ENCODE measurements at places on chromosomes 4 and X.

- DNase-seq, result no peak
These were observed 49.3 kb downstream of the KDR start for GRCh38 chr4:55075823-55076716.

- DNase-seq, result no peak
These were observed 88.2 kb downstream of the CRMP1 start for GRCh38 chr4:5804656-5805055.

DNA sequence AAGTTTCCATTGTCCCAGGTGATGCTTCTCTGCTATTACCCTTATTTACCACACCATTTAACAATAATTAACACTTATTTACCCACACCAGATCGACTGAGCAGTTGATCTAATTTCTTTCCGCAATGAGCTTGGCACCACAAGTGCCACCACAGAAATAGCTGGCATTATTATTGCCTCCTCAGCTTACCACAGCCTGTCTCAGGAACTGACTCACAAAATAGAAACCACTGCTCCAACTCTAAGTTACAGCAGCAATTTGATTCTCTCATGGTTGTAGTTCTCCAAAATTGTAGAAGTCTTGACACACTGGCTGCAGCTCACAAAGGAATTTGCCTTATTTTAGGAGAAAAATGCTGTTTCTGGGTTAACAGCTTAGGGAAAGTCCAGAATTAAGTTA, 22.5 kb downstream of the ZNF721 start:
- no peak for DNase-seq

DNA sequence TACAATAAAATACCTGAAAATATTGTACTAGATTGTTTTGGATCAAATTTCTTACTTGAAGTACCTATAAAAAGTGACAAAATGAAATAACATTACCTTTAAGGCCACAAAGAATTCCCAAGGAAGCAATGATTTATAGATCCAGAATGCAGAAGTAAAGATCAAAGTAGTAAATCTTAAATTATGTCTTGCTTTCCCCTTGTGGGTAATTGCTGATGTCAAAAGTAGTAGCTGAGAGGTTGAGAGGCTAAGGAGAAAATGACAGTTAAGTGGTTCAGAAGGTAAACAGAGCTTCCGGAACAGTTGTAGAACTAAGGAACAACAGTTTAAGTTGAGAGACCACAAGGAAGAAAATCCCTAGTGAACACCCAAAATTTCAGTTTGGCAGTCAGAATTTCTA, 358.3 kb downstream of the GABRG1 start:
- no peak for DNase-seq

- no peak for DNase-seq
These were observed 261.2 kb downstream of the MAPK10 start for GRCh38 chr4:86098691-86099090.

DNA sequence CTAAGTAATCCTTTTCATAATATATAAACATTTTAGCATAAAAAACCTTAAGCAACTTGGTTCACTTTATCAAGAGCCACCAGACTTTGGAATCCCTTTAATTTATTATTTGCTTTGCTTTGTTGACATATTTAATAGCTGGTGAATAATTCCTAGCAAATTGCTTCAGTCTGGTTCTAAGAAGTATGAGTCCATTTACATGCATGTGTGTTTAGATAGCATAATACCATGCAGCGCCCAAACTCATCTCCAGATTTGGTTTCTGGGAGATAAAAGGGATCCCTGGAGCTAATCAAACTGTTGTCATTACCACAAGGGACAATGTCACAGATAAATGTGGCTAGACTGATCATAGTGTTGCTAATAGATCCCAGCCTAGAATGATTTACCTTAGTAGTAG, 111.8 kb downstream of the TMEM144 start:
- DNase-seq, result no peak

DNA sequence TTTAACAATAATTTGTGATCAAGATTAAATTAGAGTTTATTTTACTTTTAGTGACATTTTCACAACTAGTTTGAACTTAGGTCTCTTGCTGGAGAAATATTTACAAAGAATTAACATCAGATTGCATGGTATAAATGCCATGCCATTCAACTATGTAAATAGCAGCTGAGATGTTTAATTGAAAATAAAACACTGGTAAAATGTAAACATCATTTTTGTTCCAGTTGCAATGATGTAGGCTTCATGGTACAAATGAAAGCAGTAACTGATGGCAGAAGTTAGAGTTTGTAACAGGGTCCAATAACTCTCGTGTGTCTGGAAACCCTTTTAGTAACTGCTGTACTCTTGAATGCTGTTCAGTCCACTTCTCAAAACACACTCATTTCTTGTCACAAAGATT, 43.7 kb upstream of the HAND2 start:
- DNase-seq, result no peak

DNA sequence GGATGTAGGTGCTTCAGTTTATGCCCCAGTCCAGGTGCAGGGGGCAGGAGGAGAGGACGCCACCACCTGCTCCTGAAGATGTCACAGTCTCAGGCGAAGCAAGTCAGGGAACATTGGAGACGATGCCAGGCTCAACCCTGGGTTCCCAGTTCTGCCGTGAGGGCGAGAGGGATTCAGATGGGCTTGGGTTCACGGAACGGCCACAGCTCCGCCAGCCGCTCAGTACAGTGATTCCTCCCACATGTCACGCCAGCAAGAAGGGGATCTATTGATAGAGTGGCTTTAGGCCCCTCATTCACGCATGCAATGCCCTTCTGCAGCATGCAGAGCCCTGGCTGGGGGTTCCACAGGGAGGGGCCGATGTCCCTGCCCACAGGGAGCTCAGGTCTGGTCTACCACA, 34.2 kb downstream of the ADRA2C start:
- DNase-seq, result no peak

GRCh38 chr4:108889696-108890483, 127.0 kb upstream of the ETNPPL start:
- DNase-seq, result no peak

DNA sequence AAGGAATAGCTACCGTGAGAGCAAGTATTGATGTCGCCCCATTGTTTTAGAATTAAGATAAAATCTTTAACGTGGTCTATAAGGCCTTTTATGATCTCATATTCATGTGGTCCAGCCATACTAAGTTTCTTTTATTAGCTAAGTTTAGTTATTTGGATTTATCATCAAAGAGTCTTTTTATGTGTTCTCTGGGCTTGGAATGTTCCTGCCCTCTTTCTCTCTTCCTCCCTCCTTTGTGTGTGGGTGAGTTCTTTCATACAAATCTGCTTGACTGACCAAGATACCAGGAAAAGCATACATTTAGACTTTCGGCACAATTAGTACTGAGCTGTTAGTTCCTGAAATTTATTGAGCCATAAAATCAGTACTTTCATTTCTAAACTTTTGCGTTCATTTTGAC, 11.3 kb downstream of the TDO2 start:
- no peak for DNase-seq

- DNase-seq, result no peak
These were observed 19.5 kb downstream of the ZAR1 start for GRCh38 chr4:48509543-48509942.

GRCh38 chr4:94341481-94342370, 910 bp downstream of the HPGDS start:
- DNase-seq, result no peak

DNA sequence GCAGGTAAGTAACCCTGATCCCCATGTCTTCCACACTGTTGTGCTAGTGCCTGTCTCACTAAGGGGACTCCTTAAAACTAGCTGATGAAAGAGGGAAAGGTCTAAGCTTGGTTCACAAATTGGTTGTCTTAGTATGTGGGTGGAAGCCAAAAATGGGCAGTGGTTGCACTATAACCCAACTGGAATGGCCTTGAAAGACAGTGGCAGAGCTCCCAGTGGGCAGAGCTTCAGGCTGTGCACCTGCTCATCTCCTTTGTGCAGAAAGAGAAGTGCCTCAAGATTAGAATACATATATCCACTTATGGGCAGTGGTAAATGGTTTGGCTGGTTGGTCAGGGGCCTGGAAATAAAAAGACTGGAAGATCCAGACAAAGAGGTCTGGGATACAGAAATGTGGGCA, 7.2 kb downstream of the SYN1 start:
- no peak for DNase-seq

- no peak for DNase-seq
These were observed 289.7 kb upstream of the GRID2 start for GRCh38 chr4:92014067-92014466.

GRCh38 chr4:83152746-83153145, 38.2 kb upstream of the PLAC8 start:
- DNase-seq, result no peak

- DNase-seq, result no peak
These were observed 355 bp downstream of the GRID2 start for GRCh38 chr4:92304121-92304520.

- no peak for DNase-seq
These were observed 527.7 kb upstream of the MAGEB2 start for GRCh38 chrX:29687687-29688086.

GRCh38 chr4:19776021-19776459, 475.7 kb upstream of the SLIT2 start:
- no peak for DNase-seq

- no peak for DNase-seq
These were observed 248.4 kb upstream of the TTC29 start for GRCh38 chr4:147194114-147194513.

DNA sequence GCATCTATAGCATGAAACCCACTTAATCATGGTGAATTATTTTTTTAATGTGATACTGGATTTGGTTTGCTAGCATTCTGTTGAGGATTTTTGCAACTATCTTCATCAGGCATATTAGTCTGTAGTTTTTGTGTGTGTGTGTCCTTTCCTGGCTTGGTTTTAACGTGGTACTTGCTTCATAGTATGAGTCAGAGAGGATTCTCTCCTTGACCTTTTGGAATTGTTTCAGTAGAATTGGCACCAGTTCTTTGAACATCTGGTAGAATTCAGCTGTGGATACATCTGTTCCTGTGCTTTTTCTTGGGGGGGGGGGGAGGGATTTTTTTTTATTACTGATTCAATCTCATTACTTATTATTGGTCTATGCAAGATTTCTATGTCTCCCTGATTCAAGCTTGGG, 232.0 kb upstream of the KLF8 start:
- DNase-seq, result no peak

- no peak for DNase-seq
These were observed 70.5 kb upstream of the KLHL13 start for GRCh38 chrX:118187100-118187499.

DNA sequence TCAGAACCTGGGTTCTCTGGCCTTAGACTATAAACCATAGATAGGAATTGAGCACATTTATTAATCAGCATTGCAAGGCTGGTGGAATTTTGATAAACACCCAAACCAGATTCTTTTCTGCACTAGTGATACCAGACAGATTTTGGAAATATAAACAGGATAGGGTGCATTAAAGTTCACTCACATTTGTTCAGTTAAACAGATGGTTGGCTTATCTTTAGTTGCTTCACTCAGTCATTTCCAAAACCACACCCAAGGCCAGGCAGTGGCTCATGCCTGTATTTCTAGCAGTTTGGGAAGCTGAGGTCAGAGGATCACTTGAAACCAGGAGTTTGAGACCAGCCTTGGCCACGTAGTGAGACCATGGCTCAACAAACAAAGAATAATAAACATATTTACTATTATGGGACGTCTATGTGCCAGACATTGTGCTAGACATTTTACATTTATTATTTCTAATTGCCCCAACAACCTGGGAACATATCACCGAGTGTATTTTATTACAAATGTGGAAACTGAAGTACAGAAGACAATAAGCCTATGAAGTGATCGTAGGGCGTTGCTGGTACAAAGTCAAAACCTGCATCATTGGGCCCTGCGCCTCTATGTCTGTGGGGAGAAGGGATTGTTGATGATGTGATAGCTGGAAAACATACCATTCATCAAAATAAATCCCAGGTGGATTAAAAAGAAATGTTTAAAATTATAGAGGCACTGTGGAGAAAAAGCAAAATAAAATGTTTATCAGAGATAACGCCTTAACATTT, 15.0 kb downstream of the ADD1 start:
- DNase-seq, result no peak

DNA sequence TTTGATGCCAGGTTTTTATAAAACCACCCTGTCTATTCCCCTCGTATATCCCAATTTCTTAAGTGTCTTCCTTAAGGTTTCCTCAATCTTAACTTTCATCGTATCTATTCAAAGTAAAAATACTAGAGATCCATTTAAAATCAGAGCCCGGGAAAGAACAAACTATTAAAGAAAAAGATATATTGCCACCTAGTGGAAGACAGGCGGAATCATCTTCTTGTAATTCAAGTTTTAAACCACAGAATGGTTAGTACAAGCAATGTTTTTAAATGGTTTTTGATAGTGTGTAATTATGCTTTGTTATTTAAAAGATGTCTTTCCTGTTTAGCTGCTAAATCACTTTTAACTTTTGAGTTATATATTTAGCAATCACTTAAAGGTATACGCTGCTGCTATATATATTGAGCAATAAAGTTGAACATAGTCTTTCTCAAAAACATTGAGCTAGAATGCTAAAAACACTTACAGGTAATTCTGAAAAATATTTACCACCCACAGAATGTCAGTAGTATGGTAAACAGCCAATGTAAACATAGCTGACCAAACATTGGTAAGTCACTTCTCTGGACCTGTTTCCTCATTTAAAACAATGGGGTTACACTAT, 18.2 kb downstream of the PRDM8 start:
- DNase-seq, result peak; percentile 39

GRCh38 chr4:166198516-166199310, 325.7 kb downstream of the TLL1 start:
- DNase-seq, result no peak

DNA sequence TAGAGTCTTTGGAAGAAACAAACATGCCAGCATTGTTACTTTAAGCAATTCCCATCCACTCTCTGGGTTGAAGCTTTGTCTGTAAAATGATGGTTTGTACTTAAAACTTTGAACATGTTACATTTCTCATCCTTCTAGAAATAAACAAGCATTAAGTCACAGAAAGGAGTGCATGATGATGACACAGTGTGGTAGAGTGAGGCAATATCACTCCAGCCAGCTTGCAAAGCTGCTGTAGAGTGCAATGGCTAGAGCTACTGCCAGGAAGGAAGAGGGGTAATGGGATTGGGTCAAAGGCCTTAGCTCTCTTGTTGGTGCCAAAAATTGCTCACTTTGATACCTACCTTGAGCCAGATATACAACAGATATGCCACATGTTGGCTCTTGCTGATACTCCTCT, 12.3 kb upstream of the ENOX2 start:
- no peak for DNase-seq

- DNase-seq, result no peak
These were observed 66.9 kb upstream of the CAPN6 start for GRCh38 chrX:111337067-111337637.

GRCh38 chr4:16860516-16860915, 37.9 kb downstream of the LDB2 start:
- no peak for DNase-seq

- no peak for DNase-seq
These were observed 39.9 kb downstream of the FAM149A start for GRCh38 chr4:186144198-186144945.

GRCh38 chr4:5618051-5618960, 90.1 kb downstream of the EVC2 start:
- DNase-seq, result no peak

DNA sequence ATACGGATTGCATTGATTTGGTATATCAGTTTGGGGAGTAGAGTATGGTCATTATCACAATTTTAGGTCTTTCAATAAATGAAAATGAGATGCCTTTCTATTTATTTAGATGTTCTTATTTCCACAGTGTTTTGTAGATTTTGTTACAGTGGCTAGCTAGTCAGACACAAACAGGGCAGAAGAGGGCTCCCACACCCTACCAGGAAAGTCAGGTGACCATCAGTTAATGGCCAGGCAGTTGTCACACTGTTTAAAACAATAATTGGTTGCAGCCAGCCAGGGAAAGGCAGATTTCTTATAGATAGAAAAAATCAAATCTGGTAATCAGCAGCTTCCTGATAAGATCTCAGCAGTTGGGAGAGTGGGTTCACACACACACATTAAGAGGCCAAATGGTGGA, 57.2 kb downstream of the UGT2B17 start:
- no peak for DNase-seq
